HT1080 (cell line): ENCODE measurements at places on chromosomes 7 and 10. TPM values are rescaled to one million over a fixed set of nuclear protein-coding genes. Genes with fewer than 3 reads are reported as not detected.
A peak's percentile ranks its signal among the peaks of the same experiment; 100 is the strongest.

LRRTM3 gene
- total RNA-seq: not detected in 2 replicates

GTPBP4 gene
- 59.1 and 87.0 TPM in 2 replicates for total RNA-seq

CLEC5A gene
- total RNA-seq: not detected in 2 replicates

HIP1 gene
- total RNA-seq: 3.3 and 4.6 TPM in 2 replicates

- DNase-seq: peak; percentile 49
Measured at GRCh38 chr7:108805808-108806397, 236.2 kb downstream of the DNAJB9 start.

GRCh38 chr7:27101957-27102580 is 414 bp downstream of the HOXA2 start:
- DNase-seq: no peak

DNA sequence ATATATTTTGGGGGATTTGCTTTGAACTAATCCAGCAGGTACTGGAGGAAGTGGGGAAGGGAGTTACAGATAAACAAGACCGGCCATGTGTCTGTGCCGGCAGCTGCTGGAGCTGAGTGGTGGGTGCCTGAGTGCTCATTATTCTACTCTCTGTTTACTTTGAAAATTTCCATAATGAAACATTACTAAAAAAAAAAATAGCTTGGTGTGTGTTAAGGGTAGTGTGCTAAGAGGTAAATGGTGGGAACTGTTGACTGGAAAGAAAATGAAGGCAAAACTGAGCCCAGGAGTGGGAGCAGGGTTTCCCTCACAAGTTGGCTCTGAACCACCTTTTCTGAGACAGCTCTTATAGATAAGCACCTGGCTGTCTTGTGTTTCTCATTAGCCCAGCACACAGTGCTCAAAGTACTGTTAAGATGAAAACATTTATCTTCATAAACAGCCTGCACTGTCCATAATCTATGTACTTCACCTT is 50.6 kb downstream of the PARD3 start:
- no peak for DNase-seq

GRCh38 chr10:92816091-92816531 is 32.2 kb upstream of the EXOC6 start:
- DNase-seq: peak; percentile 75

DNA sequence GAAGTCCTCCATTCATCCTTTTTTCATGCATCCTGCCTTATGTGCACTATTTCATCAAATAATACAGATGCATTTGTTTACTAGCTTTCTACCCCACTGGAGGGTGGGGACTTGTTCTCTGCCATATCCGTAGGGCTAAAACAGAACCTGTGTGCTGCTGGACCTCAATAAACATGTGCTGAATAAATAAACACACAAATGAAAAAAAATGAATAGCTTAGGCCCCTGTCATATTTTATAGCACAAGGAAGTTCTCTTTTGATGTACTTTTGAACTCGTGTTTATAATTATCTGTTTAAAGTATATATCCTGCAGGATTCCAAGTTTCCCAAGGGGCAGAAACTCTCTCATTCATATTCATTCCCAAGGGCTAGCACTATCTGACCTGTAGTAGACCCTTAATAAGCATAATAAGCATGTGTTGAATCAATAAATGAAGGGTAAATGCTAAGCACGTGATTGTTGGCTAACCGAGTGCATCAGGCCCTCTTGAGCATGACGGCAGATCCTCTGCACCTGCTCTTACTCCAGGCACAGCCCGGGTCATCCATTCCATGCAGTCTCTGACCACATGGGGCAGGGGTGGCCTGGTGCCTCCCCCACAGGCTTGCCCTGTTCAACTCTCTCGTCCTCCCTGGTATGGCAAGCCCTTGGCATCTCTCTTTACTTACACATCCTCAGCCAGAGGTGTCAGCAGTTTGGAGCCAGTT is 474.1 kb upstream of the ZMIZ1 start:
- DNase-seq: no peak

DNA sequence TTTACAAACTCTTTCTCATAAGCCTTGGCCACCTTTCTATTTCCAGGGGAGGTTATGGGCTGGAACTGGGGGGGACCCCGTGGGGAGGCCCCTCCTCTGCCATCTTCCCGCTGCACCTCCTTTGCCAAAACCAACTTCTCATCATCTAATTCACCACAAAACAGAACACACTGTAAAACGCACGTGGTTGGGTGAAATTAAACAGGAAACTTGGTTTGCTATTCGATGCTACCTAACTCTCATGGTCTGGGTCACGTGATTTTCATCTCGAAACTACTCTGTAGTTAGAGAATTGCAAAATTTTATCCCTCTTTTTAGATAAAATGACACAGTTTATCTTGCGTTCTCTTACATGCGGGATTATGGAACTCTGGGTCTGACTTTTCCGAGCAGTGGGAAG is 242.0 kb downstream of the ZMYND11 start:
- DNase-seq: no peak

GRCh38 chr10:71797533-71798307 is 24.4 kb upstream of the VSIR start:
- no peak for DNase-seq

GRCh38 chr10:23362069-23362830 is 17.7 kb upstream of the C10orf67 start:
- peak; percentile 4 for DNase-seq

- DNase-seq: peak; percentile 87
Measured at GRCh38 chr10:63798599-63799498, 277.6 kb downstream of the REEP3 start.

- no peak for DNase-seq
Measured at GRCh38 chr10:129881641-129882040, 82.4 kb downstream of the EBF3 start.

DNA sequence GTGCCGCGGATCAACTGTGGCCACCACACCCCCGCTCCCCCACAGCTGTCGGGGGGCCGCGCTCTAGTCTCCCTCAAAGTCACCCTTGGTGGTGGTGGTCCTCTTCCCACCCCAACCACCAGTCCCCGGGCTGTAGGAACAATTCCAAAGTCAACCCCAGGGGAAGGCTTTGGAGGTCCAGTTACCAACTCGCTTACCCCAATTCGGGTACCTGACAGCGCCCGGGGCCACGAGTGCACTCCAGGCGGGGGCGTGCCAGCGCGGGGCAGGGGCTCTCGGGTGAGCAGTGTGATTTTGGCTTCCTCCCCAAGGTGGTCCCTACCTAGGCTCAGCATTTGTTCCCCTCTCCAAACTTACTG is 584 bp upstream of the ZMIZ1 start:
- DNase-seq: no peak
